IMR-90 (cell line): ENCODE measurements at places on chromosomes 7 and 10. TPM values are rescaled to one million over a fixed set of nuclear protein-coding genes. Genes with fewer than 3 reads are reported as not detected.

- H3K4me1 ChIP-seq = no peaks in the 10 kb centered on the region
- H3K4me3 ChIP-seq = no peak overlapping the region
- H3K27me3 ChIP-seq = peaks cover 68% of the 10 kb centered on the region
Measured at GRCh38 chr7:30726296-30727006, 25.5 kb upstream of the INMT start.

DNA sequence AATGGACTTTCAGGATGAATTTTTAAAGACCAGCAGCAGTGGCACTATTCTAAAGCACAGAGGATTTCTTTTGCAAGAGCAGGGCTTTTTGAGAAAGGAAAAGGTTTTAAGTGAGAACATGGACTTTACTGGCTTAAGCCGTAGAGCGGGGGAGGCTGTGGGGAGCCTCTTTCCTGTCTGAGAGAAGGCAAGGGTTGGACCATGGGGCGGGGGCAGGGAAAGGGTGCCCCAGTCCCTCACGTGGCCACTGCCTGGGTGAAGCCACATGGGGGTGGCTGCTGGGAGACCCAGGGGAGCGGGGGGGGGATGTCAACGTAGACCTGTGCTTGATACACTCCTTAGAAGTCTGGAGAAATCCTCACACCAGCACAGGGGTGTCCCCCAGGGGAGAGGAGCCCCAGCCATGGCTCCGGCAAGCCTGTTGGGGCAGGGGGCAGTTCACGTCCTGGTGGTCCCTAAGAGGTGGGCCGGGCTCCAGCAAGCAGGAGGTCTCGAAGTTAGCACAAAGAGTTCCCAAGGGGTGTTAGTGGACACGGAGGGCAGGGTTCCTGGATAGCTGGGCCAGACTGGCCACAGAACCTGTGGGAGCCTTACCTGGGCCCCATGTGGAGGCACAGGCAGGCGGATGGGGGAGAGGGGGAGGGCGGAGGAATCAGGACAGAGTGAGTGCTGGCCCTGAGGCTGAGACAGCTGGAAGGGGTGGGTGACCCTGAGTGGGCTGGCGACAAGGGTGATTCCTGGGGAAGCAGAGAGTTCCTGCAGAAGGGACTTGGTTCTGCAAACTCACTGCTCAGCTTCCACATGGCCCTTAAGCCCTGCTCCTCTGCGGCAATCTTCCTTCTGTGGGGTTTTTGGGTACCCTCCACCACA, 36.9 kb upstream of the ELFN1 start:
- no peaks in the 10 kb centered on the region for H3K4me1 ChIP-seq
- no peak overlapping the region for H3K4me3 ChIP-seq
- H3K27me3 ChIP-seq = peaks cover 8% of the 10 kb centered on the region; the same call in 1 of the 2 replicates
- H3K27ac ChIP-seq = no peak overlapping the region

DNA sequence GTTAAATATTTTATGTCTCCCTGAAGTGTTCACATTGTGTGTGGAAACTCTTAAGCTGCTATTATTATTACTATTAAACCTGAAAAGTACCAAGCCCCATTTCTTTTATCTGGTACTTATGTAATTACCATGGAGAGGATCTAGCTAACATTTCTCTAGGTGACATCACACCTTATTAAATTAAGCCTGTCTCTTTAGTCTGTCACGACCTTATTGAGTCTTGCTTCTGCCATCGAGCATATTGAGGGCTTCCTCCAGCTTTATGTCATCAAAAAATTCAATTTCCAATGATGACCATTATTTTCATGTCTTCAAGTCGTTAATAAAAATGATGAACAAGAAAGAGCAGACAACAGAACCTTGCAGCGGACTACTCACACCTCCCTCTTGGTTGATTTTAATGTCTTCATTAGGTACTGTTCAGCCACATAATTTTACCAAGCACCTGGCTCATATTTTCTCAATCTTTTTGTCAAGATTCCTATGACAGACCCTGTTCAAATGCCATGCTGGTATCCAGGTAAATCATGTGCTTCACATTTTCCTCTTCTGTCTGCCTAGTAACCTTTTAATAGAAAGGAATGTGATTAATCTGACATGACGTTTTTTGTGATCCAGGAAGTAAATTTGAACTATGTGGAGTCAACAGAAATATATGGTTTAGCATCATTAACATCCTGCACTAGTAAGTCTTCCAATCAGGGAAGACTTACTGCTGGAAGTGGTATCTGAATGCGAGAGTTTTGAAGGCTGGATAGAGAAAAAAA, 556.7 kb downstream of the SORCS3 start:
- H3K27me3 ChIP-seq = no peaks in the 10 kb centered on the region
- H3K4me3 ChIP-seq = no peak overlapping the region
- DNase-seq = no peak

- peaks cover 16% of the 10 kb centered on the region for H3K27me3 ChIP-seq
- H3K4me1 ChIP-seq = no peaks in the 10 kb centered on the region
- no peak overlapping the region for H3K27ac ChIP-seq
- DNase-seq = no peak
- no peak overlapping the region for H3K4me3 ChIP-seq
Measured at GRCh38 chr7:142804728-142805207, 34.0 kb downstream of the PRSS2 start.

GRCh38 chr10:102712843-102713538, 1.2 kb downstream of the ARL3 start:
- H3K4me1 ChIP-seq = peaks cover 5% of the 10 kb centered on the region
- H3K4me3 ChIP-seq = peak overlapping the region; percentile 81
- DNase-seq = no peak
- H3K27ac ChIP-seq = peak overlapping the region; percentile 86

DNA sequence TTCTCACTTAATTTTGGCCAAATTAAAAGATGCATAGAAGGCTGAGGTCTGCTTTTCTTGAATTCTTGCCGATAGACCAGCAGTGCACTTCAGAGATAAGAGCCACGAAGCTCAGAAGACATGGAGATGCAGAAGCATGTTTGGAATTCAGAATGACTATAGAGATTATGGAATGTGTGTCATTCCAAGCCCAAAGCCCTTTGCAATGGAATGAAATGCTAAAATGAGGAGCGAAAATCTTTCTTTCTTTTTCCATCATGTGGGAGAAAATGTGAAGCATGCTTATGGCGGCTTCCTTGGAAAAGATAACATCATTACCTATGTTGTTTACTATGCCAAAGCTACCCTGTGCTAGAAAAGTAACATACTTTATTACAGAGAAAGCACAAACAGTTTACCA, 257.0 kb upstream of the RNF32 start:
- no peaks in the 10 kb centered on the region for H3K36me3 ChIP-seq
- DNase-seq = no peak
- no peak overlapping the region for H3K27ac ChIP-seq
- no peaks in the 10 kb centered on the region for H3K4me1 ChIP-seq

The NAT16 gene
- total RNA-seq = not detected in 2 replicates

The PPP1R17 gene
- total RNA-seq = not detected in 2 replicates

The SMURF1 gene
- 20.3 and 21.7 TPM in 2 replicates for total RNA-seq

The CALML3 gene
- not detected in 2 replicates for total RNA-seq

DNA sequence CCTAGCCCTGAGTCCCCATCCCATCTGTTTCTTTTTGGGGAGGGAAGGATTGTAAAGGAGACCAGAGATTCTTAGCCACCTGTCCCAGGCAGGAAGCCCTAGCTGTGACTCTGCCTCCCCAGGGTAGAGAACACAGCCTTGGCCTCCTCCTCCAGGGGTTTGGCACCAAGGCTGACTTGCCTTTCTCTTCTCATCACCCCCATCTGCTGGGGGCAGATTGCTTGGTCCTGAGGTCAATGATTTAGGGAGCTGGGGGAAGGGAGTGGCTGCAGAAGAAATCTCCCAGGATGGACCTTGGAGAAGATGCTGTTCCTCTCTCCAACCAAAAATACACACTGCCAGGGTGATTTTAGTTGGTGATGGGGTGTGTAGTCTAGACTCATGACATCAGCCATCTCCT, 2.6 kb upstream of the MNX1 start:
- no peaks in the 10 kb centered on the region for H3K36me3 ChIP-seq
- no peak overlapping the region for H3K4me3 ChIP-seq
- H3K4me1 ChIP-seq = no peaks in the 10 kb centered on the region
- peaks cover 93% of the 10 kb centered on the region for H3K27me3 ChIP-seq
- no peak for DNase-seq

GRCh38 chr10:80582286-80582960, 44.7 kb downstream of the SH2D4B start:
- H3K4me3 ChIP-seq = no peak overlapping the region
- no peaks in the 10 kb centered on the region for H3K36me3 ChIP-seq
- no peak for DNase-seq
- no peak overlapping the region for H3K27ac ChIP-seq
- no peaks in the 10 kb centered on the region for H3K4me1 ChIP-seq

The ADAMTS14 gene
- under 0.01 TPM in 2 replicates for total RNA-seq

GRCh38 chr10:3006607-3007006, 60.7 kb upstream of the PFKP start:
- peaks cover 9% of the 10 kb centered on the region; the same call in 1 of the 2 replicates for H3K4me1 ChIP-seq
- no peaks in the 10 kb centered on the region for H3K36me3 ChIP-seq
- peaks cover 18% of the 10 kb centered on the region for H3K27me3 ChIP-seq
- H3K27ac ChIP-seq = no peak overlapping the region
- no peak for DNase-seq

DNA sequence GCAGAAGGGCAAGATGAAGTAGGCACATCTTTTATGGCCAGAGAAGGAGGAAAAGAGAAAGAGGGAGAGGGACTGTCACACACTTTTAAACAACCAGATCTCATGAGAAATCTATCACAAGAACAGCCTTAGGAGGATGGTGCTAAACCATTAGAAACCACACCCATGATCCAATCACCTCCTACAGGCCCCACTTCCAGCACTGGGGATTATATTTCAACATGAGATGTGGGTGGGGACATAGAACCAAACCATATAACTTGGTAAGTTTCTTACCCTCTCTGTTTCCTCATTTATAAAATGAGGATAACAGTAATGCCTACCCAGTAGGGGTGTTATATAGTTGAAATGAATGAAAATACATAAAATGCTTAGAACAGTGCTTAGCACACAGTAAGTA, 66.0 kb downstream of the CHCHD3 start:
- H3K4me3 ChIP-seq = no peak overlapping the region
- no peak overlapping the region for H3K27ac ChIP-seq
- no peaks in the 10 kb centered on the region for H3K4me1 ChIP-seq
- no peaks in the 10 kb centered on the region for H3K36me3 ChIP-seq
- H3K27me3 ChIP-seq = no peaks in the 10 kb centered on the region
- no peak for DNase-seq

The CHAT gene
- total RNA-seq = not detected in 2 replicates

DNA sequence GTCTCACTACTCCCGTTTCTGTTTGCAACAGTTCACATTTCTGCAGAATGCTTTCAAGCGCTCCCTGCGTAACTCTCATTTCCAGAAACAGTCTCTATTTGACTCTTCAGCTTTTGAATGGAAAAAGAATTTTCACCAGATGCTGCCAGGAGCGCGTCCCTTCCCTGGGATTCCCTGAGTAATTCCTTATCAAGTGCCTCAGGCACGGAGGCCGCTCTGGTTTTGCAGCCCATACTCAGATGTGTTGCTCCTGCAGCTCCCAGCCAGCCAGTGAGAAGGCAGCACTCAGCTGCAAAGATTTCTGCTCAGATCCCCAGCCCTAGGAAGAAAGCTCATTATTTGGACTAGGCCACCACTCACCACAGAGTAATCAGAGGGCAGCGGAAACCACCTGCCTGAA, 161.1 kb upstream of the CHST15 start:
- H3K36me3 ChIP-seq = no peaks in the 10 kb centered on the region
- H3K27me3 ChIP-seq = no peaks in the 10 kb centered on the region
- H3K27ac ChIP-seq = no peak overlapping the region
- no peak for DNase-seq
- H3K4me1 ChIP-seq = no peaks in the 10 kb centered on the region

The SMKR1 gene
- total RNA-seq = not detected in 2 replicates

The RRP12 gene
- 21.5 and 22.2 TPM in 2 replicates for total RNA-seq

The GBX1 gene
- total RNA-seq = not detected in 2 replicates

- H3K27ac ChIP-seq = no peak overlapping the region
- no peaks in the 10 kb centered on the region for H3K4me1 ChIP-seq
- no peak overlapping the region for H3K4me3 ChIP-seq
- H3K27me3 ChIP-seq = no peaks in the 10 kb centered on the region; the same call in 1 of the 2 replicates
- peak; percentile 1 for DNase-seq
Measured at GRCh38 chr10:127872011-127872761, 20.6 kb downstream of the CLRN3 start.

The AASS gene
- 12.9 and 15.0 TPM in 2 replicates for total RNA-seq

DNA sequence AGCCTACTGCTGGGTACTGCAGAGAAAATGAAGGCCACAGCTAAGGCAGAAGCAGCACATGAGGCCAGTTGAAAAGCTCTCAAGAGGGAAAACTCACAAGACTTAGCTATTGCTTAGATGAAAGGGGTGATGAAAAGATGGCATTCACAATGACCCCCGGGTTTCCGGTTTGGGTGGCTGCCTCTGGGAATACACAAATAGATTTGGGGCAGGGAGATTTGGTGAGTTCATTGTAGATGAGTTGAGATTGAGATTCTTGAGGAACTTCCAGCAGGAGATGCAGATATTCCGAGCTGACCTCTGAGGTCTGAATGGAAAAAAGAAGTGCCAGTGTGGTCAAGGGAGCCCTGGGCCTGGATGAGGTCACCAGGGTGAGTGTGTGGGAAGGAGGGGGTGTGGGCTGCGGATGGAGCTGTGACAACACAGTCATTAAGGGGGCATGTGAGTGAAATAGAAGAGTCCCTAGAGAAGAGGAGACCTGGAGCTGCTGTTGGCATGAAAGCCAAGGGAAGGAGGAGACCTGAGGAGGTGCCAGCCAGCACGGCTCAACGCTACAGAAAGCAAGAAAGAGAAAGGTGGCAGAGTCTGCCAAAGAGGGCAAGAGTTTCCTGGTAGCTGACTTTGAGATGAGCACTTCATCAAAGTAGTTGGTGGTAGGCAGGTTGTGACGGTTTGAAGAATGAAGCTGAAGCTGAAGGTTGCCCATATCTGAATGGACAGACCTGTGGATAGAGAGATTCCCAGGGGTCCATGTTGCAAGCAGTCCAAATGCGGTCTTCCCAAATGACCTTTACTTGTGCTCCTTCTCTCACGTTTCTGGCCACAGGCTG, 43.7 kb downstream of the HIF1AN start:
- peaks cover 33% of the 10 kb centered on the region for H3K27me3 ChIP-seq
- no peaks in the 10 kb centered on the region for H3K36me3 ChIP-seq
- H3K4me3 ChIP-seq = no peak overlapping the region
- H3K27ac ChIP-seq = no peak overlapping the region

DNA sequence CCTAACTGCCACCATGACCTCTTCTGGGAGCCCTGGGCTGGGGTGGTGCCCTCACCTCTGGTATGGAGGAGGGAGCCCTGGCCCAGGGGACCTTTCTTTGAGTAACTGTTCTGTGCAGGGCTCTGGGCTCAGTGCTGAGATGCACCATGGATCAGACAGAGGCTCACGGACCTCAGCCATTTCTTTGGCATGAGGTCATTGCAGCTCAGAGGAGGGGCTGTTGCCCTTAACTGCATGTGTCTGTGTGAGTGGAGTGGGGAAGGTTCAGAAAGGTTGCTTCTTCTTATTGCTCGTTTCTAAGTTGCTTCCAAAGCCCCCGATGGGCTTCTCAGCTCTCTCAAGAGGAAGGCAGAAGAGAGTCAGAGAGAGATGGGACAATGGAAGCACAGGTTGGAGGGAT, 233.9 kb downstream of the RPS24 start:
- H3K4me3 ChIP-seq = no peak overlapping the region
- DNase-seq = peak; percentile 68
- no peaks in the 10 kb centered on the region for H3K27me3 ChIP-seq
- peak overlapping the region; percentile 53 for H3K27ac ChIP-seq

- no peaks in the 10 kb centered on the region for H3K4me1 ChIP-seq
- H3K4me3 ChIP-seq = no peak overlapping the region
- no peak for DNase-seq
- no peak overlapping the region for H3K27ac ChIP-seq
Measured at GRCh38 chr10:101273741-101274140, 44.5 kb upstream of the LBX1 start.

- no peaks in the 10 kb centered on the region for H3K4me1 ChIP-seq
- no peak overlapping the region for H3K4me3 ChIP-seq
- no peak for DNase-seq
Measured at GRCh38 chr10:52409928-52410327, 95.8 kb downstream of the DKK1 start.

GRCh38 chr7:156166692-156167416, 354.6 kb upstream of the SHH start:
- no peaks in the 10 kb centered on the region for H3K4me1 ChIP-seq
- DNase-seq = no peak
- H3K27me3 ChIP-seq = no peaks in the 10 kb centered on the region
- H3K4me3 ChIP-seq = no peak overlapping the region
